ENCODE measurements at places on chromosomes 13 and 19.

DNA sequence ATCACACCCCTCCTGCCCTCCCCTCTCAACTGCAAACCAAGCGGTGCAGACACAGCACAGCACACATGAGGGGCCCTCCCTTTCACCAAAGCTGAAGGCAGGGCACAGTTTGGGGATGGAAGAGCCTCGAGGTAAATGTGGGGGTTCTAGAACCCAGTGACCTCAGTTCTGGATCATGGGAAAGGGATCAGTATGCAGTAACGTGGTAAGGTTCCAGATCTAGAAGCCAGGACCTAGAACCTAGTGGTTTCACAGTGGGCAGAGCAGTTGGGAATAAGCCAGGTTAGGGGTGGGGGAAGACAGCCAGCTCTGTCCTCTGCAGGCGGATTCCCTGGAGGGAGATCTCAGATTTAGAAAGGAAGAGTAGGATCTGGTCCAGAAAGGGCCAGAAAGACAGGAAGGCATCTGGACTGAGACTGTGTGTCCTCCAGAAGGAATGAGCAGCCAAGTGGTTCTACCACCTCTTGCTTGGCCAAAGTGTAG, 3.1 kb downstream of the FTL start:
- DNase-seq, result no peak

DNA sequence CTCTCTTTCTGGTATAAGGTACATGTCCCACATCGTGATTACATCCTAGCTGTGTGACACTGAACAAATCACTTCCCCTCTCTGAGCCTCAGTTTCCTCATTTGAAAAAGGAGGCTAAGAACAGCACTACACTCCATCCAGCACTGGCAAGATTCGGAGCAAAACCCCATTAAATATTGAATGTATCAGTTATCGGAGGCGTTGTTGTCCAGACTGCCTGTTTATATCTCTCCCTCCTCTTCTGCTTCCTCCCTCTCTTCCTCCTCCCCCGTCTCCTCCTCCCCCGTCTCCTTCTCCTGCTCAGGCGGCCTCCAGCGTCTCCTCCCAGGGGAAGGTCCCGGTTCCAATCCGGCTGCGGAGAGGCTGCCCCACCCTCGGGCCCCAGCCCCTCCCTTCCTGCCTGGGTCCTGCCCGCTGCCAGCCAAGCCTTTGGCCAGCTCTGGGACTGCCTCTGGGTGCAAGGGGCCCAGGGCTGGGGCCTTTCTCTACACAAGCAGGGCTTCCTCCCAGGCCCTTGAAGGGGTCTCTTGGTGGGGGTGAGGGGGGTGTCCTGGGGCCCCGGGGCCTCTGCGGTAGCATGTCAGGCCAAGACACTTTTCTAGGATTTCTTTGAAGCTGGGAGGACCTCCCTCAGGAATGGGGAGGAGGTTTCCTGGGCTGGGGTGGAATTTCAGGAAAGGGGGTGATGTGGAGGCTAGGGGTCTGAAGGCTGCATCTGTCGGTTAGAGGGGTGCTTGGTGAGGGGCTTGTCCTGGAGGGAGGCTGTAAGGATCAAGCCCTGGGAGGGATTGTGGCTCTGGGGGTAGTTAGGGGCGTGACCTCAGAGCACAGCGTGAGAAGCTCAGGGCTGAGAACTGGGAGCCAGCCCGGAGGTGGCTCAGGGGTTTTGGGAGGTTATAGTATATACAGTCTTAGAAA, 1.9 kb downstream of the RRAS start:
- peak; percentile 47 for DNase-seq

DNA sequence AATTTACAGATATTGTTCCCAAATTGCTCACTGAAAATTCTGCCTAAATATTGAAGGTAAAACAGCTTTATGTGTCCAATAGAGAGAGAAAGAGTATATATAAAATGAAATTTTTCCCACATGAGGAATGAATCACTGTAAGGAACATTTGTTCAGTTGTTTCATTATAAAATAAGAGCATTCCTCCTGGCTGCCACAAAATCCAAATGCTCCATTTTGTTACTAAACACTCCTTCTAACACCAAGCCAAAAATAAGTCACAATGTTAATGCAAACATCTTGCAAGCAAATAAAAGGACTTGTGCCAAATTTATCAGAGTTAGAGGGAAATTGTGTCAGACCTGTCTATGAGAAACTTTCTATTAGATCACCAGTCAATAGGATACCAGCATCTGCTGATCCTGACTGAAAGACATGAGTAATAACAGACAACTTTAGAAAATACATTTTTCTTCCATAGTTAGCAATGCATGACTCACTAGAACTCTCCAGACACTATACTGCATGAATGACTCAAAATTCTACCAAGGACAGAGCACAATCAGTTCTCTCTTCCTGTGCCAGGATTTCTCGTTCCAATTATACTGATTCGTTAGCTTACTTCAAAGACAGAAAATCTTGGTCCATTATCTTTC, 83.5 kb upstream of the FNDC3A start:
- peak; percentile 98 for DNase-seq

- no peak for DNase-seq
Measured at GRCh38 chr13:75870397-75870903, 234.3 kb downstream of the LMO7 start.

GRCh38 chr13:55937180-55937579, 1203.5 kb upstream of the PRR20A start:
- DNase-seq, result no peak

GRCh38 chr13:40343550-40344269, 322.7 kb downstream of the FOXO1 start:
- DNase-seq, result no peak

DNA sequence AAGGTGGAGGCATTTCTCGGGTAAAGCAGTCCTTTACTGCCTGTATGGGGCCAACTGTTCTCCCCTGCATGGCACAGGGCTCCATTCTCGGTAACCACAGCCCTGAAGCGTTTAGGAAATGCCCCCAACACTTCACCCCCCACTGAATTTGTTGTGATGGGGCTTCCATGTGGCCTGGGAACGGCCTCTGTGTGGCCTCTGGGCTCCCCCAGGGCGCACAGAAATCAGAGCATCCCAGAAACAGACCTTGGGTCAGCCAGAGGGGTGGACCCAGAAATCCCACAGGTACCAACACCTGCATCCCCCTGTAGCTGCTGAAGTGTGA, 153.7 kb upstream of the VSTM2B start:
- no peak for DNase-seq

DNA sequence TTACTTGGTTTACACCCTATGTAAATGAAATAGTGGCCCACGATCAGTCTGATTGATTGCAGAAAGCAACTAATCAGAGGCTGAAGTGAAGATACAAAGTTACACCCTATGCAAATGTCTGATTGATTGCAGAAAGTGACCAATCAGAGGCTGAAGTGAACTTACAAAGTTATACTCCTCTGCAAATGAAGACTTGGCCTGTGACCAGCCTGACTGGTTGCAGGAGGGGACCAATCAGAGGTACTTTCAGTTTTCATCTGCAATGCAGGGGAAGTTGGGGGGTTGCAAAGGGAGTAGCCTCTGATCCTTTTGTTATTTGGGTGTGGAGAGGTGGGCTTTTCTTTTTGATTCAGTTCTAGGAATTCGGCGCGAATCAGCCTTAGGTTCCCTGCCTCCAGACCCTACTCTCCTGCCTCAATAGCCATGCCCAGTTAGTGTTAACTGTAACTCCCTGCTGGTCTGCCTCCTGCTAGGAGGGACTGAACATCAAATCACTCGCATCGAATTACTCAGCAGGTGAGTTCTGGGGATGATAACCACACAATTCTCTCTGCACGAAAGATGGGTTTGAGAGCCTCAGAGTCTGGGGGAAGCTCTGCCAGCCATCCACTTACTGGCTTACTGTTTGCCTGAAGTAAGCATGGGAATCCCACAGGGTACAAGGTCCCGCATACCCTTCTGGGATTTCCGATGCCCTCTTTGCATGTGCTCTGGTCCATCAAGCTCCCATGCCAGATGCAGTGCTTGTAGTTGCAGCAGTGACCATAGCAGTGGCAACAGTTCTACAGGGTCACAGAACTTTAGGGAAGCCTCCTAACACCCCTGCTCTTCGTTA, 7.5 kb downstream of the ARL11 start:
- DNase-seq, result no peak

DNA sequence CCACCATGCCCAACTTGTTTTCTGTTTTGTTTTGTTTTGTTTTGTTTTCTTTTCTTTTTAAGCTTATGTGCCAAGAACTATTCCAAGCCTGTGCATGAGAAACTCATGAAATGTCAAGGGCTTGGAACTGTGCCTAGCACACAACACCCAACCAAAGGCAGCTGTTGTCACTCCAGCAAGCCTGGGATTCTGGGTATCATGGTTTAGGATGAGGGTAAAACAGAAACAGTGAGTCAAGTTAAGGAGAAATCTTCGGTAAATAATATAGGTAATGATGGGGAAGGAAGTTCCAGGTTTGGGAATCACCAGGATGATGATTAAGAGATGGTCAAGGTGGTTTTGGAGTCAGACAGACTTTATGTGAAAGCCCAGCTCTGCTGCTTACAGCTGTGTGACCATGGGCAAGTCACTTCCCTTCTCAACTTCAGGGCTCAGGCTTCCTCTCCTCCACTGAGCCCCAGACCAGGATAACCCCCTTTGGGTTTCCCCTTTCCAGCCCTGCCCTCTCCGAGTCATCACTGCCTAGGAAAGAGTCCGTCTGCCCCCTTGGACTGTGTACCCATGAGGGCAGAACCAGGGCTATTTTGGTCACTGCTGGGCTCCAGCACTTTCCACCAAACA, 5.0 kb downstream of the PVR start:
- peak; percentile 29 for DNase-seq

- no peak for DNase-seq
Measured at GRCh38 chr13:44307255-44307654, 66.4 kb upstream of the SERP2 start.

DNA sequence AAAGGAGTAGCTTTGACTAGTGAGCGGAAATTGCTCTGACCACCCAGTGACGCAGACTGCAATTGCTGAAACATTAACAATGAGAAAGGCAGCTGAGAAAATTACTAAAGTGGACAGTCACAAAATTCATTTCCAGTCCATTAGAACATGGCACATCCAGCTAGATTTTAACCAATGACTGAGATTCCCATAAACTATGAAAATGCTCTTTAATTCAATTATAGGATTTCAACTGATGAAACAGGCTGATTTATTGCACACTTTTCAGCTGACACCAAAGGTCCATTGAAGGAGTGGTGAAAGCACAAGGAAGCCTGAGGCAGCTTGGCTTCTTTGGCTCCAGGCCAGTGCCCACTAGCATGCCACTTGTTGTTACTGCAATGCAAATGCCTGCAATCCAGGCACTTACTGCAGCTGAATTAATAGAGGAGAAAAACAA, 933.4 kb downstream of the SLITRK6 start:
- DNase-seq, result no peak

DNA sequence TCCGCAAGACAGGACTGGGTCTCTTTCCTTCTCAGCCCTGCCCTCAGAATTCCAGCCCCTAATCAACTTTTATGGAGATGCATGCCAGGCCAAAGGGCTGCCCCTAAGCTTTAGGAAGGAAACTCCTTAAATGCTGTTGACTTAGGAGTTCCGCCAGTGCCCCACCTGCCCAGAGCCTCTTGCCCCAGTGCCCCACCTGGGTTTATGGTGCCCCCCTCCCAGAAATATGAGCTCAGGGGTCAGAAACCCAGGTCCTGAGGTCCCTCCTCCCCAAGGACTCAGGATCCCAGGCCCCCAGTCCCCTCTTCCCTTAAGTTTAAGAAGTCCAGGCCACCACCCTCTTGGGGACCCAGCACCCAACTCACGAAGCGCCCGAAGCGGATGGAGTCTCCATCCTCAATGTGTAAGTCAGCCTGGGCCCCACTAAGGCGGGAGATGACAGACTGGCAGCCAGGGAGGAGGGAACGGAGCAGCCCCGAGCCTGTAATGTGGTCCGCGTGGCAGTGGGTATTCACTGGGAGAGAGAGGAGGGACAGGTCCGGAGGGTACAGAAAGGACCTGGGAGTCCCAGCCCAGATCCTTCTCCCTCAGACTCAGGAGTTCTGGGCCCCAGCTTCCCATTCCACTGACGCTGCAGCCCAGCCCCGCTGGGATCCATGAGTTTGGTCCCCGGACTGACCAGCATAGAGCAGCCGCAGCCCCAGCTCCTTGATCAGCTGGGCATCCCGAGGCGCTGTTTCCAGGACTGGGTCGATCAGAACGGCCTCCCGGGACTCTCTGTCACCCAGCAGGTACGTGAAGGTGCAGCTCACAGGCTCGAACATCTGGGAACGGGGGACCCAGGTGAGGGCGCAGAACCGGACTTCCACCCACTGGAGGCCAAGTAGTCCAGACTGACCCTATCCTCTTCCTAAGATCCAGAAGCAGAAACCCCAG, 897 bp downstream of the ETHE1 start:
- DNase-seq, result no peak

DNA sequence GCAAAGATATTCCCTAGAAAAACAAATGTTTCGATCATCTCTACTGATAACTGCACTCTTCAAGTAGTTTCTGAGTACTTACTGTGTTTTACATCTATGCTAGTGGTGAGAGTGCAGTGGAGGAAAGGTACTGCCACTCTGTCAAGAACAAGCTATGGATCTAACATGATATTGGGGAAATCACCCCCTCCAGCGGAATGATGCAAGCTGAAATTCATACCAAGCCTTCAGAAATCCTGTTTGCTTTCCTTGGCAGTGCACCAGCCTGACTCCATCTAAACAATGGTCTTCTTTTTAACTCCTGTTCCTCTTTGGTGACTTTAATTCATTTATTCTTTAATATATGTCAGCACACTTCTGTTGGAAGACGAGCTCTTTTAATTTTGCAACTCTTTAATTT, 238.0 kb downstream of the PCDH9 start:
- DNase-seq, result no peak

GRCh38 chr19:52722062-52723003, 12.5 kb downstream of the ZNF611 start:
- peak; percentile 88 for DNase-seq

DNA sequence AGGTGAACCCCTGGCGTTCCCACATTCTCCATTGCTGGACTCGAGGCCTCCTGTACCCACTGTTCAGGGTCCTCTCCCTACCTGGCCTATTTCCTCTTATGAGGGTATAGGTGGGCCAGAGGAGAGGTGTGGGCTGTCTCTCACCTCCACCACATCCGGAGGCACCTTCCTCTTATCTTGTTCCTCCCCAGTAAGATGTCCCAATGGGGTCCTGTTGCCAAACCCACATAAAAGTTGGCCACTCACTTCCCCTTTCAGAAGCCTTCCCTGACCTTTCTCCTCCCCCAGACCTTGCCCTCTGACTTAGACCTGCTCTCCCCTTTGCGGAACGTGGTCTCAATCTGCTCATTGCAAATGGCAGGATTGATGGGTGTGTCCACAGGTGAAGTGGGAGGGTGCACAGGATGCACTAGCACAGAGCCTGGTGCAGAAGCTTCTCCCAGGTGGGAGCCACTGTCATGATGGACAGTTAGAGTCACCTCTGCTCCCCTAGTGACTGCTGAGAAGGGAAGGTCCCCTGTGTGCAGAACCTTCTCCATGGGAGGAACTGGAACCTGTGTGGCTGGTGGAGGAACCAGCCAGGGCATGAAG, 1.3 kb downstream of the CYP4F3 start:
- no peak for DNase-seq

DNA sequence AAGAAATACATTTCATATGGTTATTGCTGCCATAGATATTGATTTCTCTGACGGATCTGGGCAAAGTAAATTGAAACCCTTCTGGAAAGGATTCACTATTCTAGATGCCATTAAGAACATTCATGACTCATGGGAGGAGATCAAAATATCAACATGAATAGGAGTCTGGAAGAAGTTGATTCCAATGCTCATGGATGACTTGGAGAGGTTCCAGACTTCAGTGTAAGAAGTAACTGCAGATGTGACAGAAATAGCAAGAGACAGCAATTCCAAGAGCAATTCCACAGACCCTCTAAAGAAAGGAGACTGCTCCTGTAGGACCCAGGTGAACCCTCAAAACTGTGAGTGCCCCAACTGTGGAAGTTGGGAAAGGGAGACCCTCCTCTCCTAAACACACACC, 30.9 kb upstream of the KCTD12 start:
- DNase-seq, result no peak

- DNase-seq, result no peak
Measured at GRCh38 chr13:37277007-37277406, 171.5 kb upstream of the CSNK1A1L start.

Data from kidney capillary endothelial cell (primary cell).